ENCODE measurements at places on chromosomes 11 and 22.
A peak's percentile ranks its signal among the peaks of the same experiment; 100 is the strongest.

DNA sequence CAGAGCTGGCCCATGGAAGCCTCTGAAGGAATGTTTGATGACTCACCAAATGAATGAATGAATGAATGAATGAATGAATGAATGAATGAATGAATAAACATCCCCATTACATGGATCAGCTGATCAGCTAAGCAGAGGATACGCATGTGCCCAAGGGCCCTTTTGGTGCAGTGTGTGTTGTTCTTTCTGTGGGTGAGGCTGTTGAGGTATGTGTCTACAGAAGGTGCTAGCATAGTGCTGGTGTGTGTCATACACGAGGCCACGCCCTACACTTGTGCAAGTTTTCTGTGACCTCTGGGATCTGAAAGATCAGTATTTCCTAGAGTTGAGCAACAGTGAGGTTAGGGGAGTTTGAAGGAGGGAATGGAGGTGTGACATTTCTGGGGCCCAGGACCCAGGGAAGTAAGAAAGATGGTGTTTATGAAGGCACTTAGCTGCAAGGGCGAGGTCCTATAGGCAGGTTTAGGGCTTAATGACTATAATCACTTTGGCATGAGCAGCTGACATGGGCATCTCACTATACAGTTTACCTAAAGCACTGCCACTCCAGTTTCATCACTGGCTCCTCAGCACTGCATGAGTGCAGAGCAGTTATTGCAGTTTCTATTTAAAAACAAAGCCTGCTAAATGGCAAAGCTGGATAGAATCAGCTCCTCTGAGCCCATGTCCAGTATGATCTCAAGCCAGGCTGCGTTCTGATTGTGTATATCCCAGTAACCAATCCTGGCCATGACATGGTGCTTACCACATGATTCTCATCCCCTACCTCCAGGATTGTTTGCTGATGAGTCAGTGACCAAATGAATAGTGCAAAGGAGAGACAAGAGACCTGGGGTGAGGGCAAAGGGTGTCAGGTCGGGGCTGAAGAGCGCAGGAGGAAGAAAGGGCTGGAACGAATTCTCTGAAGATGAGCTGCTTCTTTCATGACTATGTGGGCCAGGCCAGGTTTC lies 36.4 kb upstream of the E2F8 start:
- no peak for DNase-seq

GRCh38 chr11:19242179-19242932 lies 1.6 kb upstream of the E2F8 start:
- DNase-seq = peak; percentile 31

DNA sequence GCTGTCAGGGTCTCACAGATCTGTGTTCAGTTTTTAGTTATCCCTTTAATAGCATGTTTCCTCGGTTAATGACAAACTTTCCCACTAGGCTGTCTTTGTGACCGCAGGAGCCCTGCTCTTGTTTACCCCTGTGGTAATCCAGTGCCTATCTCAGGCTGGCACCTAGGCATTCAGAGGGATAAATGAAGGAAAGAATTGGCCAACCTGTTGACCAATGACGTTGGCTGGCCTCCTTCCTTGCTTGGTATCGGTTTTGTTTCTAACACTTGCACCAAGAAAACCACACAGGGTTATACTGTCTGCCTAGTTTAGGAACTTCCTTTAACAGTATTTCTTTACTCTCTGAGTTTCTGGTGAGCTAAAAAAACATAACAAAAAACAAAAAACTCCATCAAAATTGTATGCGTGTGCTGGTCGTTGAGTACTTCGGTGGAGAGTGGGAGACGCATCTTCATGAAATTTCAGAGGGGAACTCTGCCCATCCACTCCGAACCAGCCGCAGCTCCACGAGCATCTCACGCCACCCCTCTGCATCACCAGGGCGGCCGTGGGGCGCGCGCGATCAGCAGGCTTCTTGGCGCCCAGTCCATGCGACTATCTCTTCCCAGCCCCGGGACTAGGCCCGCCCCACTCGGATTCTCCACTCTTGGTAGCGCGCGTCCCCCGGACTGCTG lies 563 bp upstream of the ENDOD1 start:
- DNase-seq = no peak

GRCh38 chr11:11635443-11635842 lies 13.6 kb upstream of the GALNT18 start:
- no peak for DNase-seq

DNA sequence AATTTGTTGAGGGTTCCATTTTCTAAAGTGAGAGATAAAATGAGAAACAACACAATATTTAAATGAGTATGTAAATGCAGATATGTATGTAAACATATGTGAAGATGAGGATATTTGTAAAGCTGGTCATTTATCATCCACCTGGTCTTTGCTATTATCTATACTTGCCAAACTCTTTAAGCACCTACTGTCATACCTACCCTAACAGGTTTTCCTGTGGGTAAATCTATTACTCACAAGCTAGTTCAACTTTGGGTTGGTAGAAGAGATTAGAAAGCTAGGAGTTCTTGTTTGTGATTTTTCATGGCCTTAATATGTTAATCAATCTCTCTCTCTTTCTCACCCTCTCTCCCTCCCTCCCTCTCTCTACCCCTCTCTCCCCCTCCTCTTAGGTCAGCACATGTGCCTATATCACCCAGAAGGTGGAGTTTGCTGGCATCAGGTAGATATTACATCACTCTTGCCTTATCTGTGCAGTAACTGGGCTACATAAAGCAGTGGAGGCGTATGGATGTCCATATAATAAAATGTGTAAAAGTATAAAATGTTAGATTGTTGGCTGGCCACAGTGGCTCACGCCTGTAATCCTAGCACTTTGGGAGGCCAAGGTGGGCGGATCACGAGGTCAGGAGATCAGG lies 14.7 kb downstream of the DEPDC5 start:
- DNase-seq = no peak

GRCh38 chr11:40204228-40204627 lies 1255.2 kb downstream of the LRRC4C start:
- DNase-seq = no peak

GRCh38 chr11:75563501-75563977 lies 1.5 kb downstream of the SERPINH1 start:
- DNase-seq = no peak

DNA sequence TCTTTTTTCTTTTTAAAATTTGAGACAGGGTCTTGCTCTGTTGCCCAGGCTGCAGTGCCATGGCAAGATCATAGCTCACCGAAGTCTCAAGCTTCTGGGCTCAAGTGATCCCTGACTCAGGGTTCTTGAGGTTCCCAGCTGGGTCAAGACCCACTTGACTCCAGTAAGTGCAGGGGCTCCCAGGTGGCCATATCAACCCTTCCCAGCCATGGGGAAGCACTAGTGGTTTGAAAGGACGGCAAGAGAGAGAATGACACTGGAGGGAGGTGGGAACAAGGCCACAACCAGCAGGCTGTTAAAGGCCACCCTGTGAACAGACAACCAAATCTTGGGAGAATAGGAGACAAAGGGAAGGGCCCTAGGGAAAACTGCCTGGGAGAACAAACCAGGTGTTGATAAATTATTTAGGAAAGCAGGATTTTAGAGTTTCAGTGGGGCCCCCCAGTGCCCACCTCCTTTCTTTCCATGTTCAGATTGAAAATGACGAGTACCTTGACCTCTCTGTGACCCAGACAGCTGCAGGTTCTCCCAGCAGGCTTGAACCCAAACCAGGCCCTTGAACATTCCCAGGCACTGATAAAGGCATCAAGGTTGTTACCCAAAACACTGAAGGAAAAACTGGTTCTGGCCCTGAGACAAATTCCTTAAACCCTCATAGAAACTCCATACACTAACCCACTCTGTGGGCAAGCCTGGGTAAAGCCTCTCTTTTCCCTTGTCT lies 28.8 kb downstream of the KLHL22 start:
- no peak for DNase-seq

DNA sequence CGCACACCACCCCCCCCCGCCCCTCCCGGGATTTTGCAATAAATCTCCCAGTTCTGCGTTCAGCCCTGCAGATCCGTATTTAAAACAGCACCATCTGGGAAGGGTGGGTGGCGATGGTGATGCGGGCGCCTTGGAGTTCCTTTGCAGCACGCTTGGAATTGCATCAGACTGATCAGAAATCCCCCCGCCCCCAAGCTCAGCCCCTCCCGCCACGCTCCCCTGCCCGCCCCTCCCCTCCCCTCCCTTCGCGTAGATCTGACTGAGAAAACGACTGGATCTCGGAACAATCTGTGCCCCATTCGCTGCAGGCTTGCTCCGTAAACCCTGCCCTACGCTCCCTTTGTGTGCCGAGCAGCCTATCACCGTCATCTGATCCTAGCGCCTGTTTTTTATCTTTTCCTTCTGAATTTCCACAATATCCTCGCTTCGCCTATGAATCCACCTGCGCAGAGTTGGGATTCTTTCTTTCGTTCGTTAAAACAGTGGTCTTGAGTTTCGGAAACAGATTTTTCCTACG lies 18.1 kb upstream of the BDNF start:
- peak; percentile 84 for DNase-seq

DNA sequence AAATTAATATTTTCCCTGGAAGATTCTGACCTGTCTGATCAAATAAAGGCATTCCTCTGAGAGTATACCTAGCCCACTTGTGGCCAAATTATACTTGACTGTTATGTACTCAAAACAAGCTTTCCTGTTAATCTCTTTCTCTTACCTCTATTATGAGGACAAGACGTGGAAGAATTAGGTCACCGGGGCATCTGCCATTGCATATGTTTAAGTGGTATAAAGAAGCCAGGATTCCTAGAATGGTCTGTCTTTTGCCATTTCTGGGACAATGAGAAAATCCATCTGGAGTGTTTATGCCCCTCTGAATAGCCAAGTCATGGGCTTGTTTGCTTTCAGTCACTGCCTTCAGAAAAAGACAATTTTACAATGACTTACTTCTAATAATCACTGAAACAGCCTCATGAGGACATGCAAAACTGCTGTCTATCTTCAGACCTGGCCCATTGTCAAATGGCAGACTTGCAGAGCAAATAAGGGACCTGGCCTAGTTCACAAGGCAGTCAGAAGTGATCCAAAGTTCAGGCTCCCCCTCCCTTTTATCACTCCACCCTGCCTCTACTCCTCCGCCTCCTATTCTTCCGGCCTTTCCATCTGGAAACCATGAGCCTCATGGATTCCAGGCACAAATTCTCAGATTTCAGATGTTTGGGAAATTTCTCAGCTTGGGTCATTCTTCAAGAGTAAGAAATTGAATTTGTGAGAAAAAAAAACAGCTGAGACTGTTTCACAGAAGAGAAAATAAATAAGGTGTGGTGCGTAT lies 128.1 kb upstream of the LDLRAD3 start:
- DNase-seq = no peak

Data from AG08396 (cell line).